ENCODE measurements at places on chromosomes 2 and 18.

DNA sequence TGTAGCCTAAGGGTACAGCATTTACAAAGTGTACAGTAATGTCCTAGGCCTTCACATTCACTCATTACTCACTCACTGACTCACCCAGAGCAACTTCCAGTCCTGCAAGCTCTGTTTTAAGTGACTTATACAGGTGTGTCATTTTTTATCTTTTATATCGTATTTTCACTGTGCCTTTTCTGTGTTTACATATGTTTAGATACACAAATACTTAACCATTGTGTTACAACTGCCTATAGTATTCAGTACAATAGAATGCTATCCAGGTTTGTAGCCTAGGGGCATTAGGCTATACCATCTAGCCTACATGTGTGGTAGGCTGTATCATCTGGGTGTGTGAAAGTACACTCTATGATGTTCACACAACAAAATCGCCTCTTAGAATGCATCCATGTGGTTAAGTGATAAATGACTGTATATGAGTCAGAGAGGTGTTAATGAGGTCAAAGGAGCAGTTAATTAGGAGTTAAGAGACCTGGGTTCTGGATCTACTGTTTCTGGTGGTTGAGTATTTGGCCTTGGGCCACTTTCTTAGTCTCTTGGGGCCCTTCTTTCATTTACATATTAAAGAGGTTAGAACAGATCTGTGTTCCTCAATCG is 149.1 kb downstream of the GREB1L start:
- no peak for DNase-seq

GRCh38 chr2:50196775-50197480 is 835.0 kb downstream of the NRXN1 start:
- DNase-seq: no peak

DNA sequence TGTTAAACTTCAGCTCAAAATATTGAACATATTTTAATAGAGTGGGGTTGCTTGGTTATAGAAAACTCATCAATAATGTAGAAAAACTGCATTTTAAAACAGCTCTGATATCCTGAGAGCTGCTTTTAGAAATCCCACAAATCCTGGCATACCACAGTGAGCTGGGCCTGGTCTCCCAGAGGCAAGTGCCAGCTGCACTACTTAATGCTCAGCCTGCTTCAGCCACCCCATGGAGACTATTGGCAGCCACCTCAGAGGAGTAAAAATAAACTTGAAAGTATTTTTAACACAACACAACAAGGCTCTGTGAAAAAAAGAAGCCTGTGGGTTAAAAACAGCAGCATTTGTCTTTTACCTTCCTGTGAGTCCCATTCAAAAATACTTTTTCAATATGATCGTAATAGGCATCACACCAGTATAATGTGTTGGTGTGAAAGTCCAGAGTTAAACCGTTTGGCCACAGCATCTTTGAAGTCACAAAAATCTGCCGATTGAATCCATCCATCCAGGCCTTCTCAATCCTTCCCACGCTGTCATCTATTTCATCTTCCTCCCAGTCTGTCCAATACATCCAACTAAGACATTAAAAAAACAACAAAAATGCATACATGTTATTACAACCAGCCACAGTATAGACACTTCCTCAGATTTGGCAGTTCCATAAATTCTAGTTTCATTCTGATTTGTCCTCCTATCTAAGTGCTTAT is 1115.3 kb downstream of the LRP1B start:
- no peak for DNase-seq

GRCh38 chr2:85935170-85935745 is 46.5 kb upstream of the ST3GAL5 start:
- no peak for DNase-seq

DNA sequence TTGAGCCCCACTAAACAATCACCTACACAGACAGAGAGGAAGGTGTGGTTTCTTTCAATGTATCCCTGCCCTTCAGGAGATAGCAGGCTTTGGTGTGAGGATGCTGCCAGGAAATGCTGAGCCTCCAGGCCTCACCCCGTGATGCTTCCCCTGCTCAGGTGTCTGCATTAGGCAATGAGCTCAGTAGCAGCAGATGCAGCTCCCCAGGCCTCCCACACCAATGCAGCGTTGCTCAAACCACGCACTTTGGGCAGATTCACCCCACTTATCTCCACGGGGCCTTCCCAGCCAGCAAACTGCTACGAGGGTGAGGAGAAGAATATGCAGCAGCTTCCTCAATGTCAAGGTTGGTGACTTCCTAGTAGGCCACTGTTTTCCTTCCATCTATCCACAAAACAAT is 229.3 kb upstream of the PXDN start:
- no peak for DNase-seq

- no peak for DNase-seq
Measured at GRCh38 chr2:150480241-150480640, 7.2 kb downstream of the RND3 start.

DNA sequence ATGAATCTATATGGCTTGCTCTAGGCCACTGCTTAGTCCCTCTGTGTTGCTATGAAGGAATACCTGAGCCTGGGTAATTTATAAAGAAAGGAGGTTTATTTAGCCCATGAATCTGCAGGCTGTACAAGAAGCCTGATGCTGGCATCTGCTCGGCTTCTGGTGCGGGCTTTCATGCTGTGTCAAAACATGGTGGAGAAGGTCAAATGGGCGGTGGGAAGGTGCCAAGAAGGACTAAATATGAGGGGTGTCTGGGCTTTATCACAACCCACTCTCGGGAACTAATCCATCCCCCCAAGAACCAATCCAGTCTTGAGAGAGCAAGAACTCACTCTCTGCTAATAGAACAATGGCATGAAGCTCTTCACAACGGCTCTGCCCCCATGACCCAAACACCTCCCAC is 481.6 kb downstream of the EIPR1 start:
- DNase-seq: no peak

- DNase-seq: no peak
Measured at GRCh38 chr18:36186461-36187192, 670 bp upstream of the MOCOS start.

DNA sequence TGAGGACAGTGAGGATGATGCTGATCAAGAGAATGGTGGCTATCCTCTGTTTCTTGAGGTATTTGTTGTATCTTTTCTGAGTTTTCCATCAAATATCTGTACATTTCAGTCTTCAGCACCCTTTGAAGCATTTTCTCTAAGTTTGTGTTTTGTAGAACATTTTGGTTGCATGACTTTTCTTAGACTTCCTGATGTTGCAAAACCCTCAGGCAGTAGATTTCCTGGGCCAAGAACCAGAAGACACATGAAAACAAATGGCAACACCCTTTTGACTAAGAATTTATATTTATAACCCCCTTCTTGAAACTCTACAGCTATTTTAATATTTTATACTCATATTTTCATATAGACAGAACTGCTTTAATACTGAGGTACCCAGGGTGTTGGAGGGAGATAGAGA is 16.2 kb downstream of the HNMT start:
- no peak for DNase-seq

DNA sequence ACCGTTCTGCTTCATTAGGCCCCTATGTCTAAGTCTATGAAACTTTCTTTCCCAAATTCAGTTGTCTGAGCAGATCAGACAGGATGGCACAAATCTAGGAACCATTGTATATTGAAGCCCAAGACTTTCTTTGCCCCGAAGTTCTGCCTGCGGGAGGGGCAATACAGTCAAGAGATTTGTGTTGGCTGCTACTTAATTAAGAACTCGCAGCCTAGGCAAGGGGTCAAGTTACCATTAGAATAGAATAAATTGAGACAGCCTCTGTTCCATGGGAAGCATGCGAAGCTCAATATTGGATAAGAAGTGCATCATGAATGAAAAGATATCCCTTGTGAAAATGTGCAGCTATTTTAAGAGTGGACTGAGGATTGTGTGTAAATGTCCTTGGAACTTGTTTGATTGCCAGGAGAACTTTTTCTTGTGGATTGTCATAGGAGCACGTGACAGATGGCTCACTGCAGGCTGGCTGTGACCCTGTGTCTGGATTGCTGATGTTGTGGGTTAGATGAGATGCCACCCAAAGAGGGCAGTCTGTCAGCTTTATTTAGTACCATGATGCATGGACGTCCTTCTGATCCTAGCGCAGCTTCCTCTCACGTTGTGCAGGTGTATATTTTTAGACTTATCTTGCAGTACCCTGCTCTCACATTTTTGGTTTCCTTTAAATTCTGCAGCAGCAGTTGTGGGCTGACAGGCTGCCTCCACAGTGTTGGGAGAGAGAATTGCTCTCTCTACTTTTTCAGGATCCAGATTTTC is 30.9 kb downstream of the HAUS1 start:
- no peak for DNase-seq

GRCh38 chr2:198187841-198188240 is 383.4 kb downstream of the PLCL1 start:
- DNase-seq: no peak

DNA sequence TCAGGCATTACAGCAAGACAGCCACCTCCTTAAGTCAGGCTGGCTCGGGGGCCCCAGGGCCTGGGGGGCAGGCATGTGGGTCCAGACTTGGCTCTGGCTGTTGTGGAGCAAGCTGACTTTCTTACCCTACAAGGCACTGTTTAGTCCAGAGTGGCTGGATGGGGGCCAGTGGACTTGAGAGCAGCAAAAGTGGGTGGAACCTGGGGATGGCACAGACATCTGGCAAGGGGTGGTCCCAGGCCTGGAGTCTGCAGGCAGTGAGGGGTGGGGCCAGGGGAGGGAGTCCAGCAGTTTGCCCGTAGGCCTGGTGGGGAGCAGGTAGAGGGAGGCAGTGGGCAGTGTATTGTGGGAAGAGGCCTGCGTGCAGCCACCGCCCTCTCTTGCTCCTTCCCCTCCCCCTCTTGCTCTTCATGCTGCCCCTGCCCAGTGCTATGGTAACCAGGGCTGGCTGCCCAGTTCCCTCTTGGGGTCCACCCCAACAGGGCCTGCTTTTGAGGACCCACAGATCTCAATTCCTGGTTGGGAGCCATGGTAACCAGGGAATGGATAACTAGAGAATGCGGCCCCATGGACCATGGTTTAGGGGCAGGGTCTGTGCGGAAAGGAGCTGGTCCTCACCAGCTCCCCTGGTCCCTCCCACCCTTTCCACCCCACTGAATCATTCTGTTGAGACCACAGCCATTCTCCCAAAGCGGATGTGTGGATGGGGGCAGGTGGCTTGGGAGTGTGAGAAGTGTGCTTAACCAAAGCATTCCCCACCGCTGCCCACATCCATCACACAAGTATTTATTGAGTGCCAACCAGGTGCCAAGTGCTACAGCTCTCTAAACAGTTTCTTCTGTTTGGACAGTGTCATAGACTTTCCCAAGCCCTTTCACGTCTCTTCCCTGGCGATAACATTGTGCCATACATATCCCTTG is 19.3 kb downstream of the SPEG start:
- no peak for DNase-seq

DNA sequence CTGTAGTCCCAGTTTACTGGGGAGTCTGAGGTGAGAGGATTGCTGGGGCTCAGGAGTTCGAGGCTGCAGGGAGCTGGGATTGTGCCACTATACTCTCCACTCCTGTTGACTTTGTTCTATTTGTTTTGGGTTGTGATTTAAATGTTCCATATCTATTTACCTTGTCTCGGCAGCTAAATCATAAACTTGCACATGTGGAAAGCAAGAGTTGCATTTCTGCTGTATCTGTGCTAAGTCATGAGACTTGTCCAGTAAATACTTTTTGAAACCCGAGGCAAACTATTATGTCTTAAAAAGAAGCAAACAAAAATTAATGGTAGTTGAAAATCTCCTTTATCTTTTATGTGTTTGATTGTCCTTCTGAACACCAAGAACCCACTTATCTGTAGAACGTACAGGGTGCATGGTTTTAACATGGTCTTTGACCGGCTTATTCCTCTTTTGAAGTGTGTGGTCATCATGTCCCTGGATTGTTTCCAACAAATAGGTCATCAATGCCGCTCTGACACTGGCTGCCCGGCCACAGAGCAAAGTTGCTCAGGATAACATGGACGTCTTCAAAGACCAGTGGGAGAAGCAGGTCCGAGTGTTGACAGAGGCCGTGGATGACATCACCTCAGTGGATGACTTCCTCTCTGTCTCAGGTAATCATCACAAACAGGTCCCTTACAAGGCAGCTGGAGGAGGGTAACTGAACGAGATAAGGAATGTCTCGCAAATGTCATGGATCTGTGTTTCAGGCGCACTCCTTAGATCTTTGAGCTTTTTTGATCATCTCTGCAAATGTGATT is 241.1 kb upstream of the LRRTM1 start:
- DNase-seq: no peak

GRCh38 chr2:9263428-9263827 is 56.8 kb downstream of the ASAP2 start:
- no peak for DNase-seq

DNA sequence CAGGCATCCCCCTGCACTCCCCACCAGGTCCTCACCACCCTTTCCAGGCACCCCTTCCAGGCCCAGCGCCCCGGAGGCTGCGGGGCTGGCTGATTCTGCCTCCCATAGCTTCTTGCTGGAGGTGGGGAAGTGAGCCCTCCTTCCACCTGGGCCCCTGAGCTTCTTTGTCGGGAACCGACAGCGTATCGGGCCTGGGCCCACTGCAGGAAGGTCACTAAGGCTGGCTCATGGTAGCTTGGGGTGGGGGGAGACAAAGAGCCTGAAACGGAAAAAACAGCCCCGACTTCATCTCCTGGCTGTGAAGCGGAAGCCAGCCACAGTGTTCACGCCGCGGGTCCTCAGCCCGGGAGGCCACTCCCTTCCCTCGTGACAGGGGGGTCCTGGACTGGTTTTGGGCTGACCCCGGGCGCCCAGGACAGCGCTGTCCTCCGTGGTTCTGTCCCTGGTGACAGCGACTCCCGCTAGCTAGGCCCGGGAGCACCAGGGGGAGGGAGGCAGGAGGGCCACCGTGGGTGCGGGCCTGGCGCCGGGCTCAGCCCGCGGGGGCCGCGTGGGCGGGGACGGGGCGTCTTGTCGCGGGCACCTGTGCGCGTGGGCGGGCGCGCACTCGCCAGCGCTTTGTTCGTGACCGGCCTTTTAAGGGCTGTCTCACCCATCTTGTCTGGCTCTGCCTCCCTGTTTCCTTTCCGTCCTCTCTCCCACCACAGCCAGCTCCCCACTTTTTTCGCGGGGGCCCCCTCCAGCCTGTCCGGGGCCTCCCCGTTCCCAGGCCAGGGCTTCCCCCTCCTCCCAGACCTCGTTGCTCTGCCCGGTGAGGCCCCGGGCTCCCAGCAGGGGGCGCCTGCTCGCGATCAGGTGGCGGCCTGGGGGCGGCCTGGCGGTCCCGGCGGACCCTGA is 64.9 kb downstream of the DNMT3A start:
- DNase-seq: peak; percentile 60

GRCh38 chr2:220569112-220569897 is 941.9 kb downstream of the SLC4A3 start:
- DNase-seq: no peak

DNA sequence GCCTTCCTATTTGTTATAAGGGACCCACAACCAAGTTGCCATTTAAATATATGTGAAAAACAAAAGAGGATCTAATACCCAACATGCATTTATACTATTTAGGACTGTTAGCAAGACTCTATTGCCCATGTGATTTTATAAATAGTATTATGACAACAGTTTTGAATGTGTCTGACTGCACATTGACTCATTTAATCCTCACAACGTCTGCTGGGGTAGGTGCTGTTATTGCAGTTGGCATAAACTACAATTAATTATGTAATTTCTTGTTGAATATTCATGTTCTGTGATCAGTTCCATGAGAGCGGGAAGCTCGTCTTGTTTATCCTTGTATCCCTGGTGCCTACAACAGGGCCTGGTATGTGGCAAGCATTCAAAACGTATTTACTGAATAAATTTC is 53.7 kb downstream of the SH2D6 start:
- no peak for DNase-seq

GRCh38 chr2:50872543-50872942 is 159.4 kb downstream of the NRXN1 start:
- DNase-seq: no peak

All from activated CD4-positive, CD25-positive, alpha-beta regulatory T cell (primary cell).